Lung microvascular endothelial cell (primary cell): ENCODE measurements at places on chromosomes 2 and 18.

- DNase-seq = no peak
Measured at GRCh38 chr2:133732982-133733900, 165.0 kb upstream of the NCKAP5 start.

DNA sequence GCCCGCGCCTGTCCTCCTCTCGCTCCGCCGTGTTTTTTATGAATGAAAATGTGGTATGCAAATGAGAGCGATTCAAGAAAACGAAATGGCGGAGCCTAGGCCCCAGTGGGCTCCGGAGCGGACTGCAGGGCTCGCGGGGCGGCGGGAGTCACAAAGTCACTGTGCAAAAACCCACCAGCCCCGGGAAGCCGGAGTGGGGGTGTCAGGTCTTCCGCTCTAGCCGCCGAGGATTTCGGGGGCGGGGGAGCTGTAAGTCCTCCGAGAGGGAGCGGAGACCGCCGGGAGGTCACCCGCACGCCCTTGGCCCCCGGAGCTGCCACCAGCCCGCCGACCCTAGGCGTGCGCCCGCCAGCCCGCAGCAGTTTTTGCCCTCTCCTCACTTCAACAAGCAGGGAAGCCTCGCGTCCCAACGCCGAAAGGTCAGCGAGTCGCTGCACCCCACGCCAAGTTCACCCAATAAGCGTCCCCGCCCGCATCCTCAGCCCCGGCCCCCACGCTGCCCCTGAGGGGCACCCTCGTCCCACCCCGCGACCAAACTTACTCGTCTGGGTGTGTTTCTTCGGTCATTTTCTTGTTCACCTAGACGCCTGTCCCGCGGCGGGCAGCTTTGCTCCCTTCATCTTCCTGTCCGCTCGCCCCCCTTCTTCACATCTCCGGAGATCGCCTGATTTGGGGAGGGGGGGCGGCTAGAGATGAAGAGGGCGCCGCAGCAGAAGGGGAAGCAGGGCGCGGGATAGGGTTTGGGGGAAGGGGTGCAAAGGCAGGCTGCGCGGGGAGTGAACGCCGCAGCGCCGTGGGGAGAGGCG, 775 bp downstream of the SPRED2 start:
- peak; percentile 47 for DNase-seq

GRCh38 chr18:54742120-54742519, 86.2 kb upstream of the RAB27B start:
- DNase-seq = peak; percentile 1

- no peak for DNase-seq
Measured at GRCh38 chr2:55565613-55566012, 46.1 kb downstream of the CFAP36 start.

GRCh38 chr18:75120521-75120920, 88.4 kb downstream of the PTGR3 start:
- no peak for DNase-seq

DNA sequence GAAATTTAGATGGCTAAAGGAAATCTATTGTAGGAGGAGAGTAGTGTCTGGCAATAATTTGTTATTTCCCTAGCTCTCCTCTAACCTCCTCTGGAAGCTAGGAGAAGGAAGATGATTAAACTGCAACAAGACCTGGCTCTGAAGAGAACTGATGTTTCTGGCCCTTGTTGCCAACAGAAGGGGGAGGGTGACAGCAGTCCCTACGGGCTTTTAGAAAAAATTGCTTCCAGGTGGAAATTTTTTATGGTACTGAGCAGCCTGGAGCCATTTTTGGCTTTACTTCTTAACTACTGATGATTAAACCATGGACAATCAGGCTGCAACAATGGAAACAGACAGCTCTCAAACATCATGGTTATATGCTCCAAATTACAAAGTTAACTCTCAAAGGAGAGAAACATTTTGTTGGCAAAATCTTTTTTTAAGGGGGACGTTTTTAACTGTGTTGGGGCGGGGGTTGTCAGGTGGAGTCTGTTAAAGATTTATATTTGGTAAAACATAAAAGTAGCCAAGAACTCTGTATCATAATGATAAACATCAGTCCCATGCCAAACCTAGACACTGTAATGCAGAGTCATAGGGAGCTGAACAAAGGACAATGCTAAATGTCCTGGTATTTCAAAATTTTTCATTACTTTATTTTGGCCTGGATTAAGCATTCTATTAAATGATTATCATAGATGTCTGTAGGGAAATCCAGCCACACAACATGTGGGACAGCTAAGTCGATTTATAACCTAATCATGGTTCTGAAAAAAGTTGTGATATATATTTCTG, 70.0 kb downstream of the EXOC6B start:
- DNase-seq = peak; percentile 31

GRCh38 chr2:237180987-237181386, 95.3 kb downstream of the COPS8 start:
- no peak for DNase-seq

- peak; percentile 1 for DNase-seq
Measured at GRCh38 chr2:147782141-147782930, 62.5 kb upstream of the ACVR2A start.

GRCh38 chr2:29723255-29724001, 198.0 kb downstream of the ALK start:
- DNase-seq = no peak

- DNase-seq = peak; percentile 5
Measured at GRCh38 chr2:32425719-32426141, 68.9 kb downstream of the BIRC6 start.

GRCh38 chr2:23565814-23566213, 180.8 kb downstream of the KLHL29 start:
- no peak for DNase-seq

DNA sequence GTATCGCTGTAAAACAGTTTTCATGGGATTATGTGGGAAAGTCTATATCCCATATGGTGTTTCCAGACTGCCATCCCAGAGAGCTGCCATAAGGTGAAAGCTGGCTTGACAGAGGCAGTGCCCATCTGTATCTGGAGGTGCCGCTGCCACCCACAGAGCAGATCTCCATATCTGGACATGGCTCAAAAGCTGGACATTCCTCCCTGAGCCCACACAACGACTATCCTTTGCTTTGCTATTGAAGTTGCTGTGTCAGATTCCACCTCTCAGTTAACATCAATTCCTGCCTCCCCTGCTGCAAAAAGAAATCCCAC, 55.2 kb downstream of the RND3 start:
- DNase-seq = no peak

- DNase-seq = no peak
Measured at GRCh38 chr2:68741805-68742306, 7.2 kb downstream of the ARHGAP25 start.

DNA sequence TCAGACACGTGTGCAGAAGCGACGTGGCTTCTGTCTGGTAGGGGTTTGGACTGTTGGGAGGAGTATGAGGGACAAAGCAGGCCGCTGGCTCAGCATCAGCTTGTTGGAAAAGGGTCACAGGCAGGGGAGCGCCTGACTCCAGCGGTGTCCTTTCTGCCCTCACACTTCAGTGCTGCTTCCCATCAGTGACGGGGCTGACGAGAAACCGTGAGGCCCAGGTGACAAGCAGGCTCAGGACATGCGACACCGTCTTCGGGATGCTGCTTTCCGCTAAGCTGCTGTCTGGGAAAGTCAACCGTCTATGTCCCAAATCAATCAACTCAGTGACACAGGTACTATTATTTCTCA, 90.5 kb downstream of the USP40 start:
- DNase-seq = no peak

- DNase-seq = peak; percentile 40
Measured at GRCh38 chr18:10047237-10047636, 133.4 kb downstream of the VAPA start.

DNA sequence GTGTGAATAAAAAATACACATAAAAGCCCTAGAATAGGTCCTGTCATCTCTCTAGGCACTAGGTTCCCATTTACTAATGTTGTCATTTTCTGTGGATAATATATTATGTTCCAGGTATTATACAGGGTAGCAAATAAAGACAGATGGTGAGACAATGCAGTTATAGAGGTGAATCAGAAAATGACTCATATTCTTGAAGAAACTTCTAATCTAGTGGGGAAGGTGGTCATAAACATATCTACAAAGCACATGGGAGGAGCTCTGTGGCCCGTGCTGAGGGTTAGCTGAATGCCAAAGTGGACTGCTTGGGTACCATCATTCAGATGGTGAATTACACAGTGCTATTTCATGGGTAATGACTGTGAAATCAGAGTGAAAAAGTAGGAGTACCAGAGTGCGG, 700.9 kb downstream of the ERBB4 start:
- no peak for DNase-seq

- no peak for DNase-seq
Measured at GRCh38 chr2:16478434-16479210, 187.0 kb downstream of the CYRIA start.

- DNase-seq = peak; percentile 51
Measured at GRCh38 chr2:20449501-20450200, 2.8 kb downstream of the RHOB start.

- no peak for DNase-seq
Measured at GRCh38 chr2:219284501-219285372, 5.6 kb downstream of the DNAJB2 start.

DNA sequence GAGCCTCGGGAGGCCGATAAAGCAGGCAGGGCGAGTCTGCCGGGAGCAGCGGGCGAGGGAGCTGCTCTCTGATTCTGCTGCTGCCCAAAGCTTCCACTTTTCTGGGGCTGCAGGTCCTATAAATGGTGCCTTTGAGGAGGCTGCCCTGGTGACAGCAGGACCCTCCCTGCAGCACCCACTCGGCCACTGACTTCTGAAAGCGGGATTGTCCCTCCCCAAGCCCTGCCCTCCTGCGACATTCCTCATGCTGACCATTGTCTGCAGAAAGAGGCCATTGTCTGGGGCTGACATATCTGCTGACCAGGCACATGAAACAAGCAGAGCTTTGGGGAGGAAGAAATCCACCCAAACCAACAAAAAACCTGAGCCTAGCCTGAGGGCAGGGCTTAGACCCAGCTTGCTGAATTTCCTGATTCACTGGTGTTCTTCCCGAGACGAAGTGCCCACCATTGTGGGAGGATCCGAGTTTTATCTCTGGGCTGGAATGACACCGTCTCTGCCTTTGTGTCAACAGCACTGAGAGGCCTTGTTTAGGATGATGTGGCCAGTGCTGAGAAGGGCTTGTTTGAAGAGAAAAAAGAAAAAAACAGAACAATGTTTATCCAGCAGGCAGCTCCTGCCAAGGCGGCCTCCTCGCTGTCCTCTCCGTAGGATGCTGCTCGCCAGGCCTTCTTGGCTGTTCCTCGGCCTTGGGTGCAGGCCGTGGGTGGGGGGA, 129.7 kb downstream of the MYCN start:
- no peak for DNase-seq

DNA sequence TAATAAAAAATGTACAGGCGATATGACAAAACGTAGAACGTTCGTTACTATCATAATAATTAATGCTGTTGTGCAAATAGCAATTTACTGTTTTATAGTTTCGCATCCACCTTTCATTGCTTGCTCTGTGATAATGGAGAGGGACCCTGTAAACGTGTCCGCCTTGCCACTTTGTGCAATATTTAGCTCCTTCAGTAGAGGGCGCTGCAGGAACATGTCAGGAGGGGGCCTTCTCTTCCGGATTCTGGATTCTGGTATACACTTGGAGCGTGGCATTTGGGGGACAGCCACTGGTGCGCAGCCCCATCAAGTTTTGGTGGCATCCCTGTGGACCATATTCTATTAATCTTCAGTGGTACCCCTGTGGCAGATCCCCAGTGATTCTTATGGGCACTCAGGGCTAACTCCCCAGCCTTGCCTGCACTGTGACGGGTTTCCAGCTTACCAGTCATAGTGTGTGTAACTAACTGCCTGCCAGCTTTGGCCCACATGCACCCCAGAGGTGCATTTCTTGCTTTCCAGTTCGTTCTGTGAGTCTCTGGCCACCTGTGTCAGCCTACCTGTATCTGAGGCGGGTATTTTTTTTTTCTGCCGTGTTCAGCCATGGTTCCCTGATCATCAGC, 140.3 kb downstream of the CYRIA start:
- DNase-seq = peak; percentile 50

GRCh38 chr18:80157708-80158343, 48.8 kb downstream of the ADNP2 start:
- peak; percentile 81 for DNase-seq

- peak; percentile 66 for DNase-seq
Measured at GRCh38 chr18:58768293-58768974, 96.2 kb upstream of the ZNF532 start.

DNA sequence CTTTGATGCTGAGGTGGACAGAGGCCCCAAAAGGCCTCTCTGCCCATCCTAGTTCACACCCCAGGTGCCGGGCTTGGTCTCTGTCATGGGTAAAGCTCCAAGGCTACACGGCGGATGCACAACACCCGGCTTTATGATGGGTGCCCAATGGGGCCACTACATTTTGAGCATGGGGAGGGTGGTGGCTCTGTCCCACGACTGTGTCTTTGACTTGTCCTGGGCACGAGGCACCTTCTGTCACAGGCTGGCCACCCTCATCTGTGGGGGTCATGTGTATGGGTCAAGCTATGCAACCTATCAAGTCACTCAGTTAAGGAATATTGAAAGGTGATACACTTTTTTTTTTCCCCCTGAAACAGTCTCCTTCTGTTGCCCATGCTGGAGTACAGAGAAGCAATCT, 63.7 kb downstream of the EDAR start:
- no peak for DNase-seq

GRCh38 chr2:138115666-138116065, 151.4 kb downstream of the HNMT start:
- DNase-seq = no peak

GRCh38 chr2:69375494-69376353, 11.3 kb downstream of the GFPT1 start:
- DNase-seq = peak; percentile 43

DNA sequence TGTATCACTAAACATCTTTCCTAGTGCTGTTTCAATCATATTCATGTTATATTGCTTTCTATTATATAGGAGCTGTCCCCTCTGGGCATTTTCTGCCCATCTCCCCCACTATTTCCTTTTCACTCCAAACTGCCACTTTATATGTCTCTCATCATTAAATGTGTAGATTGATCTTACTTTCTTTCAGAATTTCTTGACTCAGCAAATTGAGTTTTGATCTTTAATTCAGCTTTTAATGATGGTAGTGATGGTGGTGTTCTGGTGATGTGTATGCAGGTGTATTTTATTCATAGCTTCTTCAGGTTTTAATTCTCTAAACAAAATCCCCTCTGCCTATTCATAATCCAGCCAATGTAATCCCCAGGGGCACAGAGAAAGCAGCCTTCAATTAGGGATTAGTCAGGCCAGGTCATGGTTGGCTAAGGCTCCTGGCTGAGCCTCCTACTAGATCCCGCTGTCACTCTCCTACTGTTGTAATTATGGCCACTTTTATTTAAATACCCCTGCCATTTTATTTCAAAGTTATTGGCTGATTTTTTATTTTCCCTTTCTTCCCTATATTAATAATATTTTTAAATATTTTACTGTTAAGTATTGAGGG, 325.4 kb downstream of the SPAG16 start:
- no peak for DNase-seq
